ENCODE measurements at places on chromosomes 3 and 15.

GRCh38 chr3:126116526-126116925 lies 32.6 kb upstream of the SLC41A3 start:
- no peak for DNase-seq

DNA sequence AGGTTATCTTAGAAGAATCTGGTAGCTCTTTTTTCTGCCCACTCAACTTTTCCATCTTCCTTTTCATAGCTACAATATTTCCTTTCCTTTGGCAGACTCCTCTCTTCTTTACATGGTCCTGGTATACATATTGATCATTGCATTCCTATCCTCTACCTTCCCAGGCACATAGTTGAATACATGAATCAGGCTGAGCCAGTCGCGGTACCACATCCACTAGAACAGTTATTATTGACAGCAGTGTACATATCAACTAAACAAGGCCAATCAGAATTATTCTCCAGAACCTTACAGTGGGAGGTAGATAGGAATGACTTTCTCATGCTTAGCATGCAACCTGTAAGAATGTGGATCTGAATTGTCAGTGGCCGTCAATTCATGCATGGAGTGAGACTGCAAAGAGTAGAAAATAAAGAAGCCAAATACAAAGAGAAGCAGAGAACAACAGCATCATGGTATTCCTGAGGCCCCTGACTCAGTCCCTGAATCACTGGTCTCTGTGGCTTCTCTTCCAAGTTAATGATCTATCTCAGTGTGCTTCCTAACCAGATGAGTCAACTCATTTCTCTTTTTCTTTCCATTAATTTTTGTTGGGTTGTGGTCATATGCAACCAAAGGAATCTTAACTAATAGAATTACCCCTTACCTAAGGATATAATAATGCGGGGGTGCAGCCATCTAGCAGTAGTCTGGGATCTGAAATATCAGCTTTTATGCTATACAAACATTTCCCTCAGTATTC lies 60.9 kb upstream of the DCBLD2 start:
- DNase-seq, result peak; percentile 50

DNA sequence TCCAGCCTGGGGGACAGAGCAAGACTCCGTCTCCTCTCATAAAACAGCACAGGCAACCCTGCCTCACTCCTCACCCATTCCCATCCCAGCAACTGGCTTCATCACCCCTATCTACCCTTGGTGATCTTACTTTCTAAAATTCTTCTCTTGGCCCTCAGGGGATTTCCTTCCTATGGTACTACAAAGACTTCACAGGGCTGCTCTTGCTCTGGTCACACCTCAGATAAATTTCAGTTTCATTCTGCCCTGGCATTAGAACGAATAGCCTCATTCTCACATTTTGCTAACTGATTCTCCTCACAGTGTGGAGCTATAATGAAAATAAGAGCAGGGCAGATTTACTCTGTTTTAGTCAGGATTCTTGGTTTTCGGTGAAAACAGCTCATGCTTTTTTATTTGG lies 22.1 kb upstream of the CRBN start:
- DNase-seq, result no peak

- DNase-seq, result no peak
These were observed 25.8 kb downstream of the SGO1 start for GRCh38 chr3:20160230-20160629.

DNA sequence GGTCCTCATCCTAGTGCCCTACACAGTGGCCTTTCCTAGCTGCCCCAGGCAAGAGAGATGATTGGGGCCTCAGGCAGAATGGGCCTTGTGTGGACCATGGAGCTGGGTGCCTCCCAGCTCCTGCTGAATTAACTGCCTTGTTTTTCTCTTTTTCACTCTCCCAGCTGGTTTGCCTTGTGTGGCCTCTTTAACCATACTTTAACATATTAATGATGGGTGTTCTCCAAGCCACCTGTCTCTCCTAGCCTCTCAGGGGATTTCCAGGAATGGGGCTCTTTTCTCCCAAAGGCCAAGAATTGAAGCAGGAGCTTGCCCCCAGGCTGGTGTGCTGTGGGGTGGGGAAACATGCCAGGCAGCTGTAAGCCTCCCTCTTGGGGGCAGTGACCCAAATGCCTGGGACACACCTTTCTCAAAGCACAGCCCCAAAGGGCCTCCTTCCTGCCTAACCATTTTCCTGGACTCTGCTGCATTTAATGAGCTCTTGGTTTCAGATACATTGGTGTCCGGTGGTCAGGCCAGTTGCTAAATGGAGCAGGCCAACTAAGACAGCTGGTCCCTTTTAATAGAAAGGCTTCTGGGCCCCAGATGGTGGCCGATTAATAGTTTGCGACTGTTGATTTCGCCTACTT lies 5.6 kb downstream of the ALPK3 start:
- DNase-seq, result no peak

DNA sequence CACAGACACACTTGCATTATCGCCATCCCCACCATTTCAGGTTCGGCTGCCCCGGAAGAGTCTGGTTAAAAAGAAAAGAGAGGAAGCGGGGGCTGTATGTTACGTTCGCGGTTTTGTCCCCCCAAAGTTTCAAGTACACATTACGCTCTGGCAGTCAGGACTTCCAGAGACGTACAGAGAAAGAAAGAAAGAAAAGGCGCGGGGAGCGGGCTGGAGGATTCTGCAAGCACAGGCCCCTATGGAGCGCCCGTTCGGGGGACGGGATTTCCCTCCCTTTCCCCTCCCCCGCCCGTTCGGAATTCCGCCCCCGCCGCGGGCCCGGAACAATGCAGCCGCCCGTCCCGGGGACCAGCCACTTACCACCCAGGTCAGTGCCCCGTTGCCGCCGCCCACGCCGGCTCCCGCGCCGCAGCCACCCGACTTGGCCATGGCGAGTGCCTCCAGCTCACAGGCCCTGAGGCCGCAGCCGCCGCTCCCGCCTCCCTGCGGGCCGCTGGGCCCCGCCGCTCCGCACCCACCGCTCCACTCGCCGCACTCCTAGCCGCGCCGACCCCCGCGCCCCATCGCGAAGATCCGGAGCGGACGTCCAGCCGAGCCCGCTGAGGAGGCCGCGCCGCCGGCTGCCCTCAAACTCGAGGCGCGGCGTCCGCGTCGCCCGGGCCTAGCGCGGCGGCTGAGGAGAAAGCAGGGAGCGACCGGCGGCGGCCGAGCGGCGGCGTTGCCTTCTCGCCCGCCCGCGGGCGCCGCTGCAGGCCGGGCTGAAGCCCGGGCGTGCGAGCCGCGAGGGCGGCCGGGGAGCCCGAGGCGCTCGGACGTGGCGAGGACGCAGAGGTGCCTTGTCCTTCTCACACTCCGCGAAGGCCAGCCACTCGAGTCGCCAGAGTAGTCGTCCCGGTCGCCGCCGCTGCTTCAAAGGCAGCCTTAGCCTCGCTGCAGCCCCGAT lies 567 bp downstream of the TOP2B start:
- peak; percentile 59 for DNase-seq

DNA sequence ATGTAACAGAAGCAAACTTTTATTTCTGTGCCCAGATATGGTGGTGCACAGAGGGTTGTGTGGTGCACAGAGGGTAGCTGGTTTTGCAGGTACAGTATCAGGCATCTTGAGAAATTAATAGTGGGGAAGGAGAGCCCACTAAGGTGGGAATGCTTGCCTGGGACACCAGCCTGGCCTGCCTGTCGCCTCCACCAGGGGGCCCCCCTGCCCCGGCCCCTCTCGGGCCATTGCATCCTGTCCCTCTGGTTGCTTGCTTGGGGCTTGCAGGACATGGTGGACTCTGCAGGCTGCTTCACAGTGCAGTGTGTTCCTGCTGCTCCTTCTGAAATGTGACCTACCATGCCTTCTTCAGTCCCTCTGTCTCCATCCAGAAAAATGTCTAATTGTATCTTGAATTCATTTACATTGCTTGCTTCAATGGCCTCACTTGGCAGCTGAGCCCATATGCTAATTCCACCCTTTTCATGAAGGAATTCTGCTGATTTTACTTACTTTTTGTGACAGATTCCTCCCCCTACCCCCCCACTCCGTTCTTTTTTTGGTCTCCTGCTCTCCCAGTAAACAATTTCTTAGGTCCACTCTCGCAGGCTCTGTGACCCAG lies 73.6 kb downstream of the EEFSEC start:
- peak; percentile 58 for DNase-seq
